ENCODE measurements at places on chromosomes 5 and 9. TPM values are rescaled to one million over a fixed set of nuclear protein-coding genes. Genes with fewer than 3 reads are reported as not detected.

DNA sequence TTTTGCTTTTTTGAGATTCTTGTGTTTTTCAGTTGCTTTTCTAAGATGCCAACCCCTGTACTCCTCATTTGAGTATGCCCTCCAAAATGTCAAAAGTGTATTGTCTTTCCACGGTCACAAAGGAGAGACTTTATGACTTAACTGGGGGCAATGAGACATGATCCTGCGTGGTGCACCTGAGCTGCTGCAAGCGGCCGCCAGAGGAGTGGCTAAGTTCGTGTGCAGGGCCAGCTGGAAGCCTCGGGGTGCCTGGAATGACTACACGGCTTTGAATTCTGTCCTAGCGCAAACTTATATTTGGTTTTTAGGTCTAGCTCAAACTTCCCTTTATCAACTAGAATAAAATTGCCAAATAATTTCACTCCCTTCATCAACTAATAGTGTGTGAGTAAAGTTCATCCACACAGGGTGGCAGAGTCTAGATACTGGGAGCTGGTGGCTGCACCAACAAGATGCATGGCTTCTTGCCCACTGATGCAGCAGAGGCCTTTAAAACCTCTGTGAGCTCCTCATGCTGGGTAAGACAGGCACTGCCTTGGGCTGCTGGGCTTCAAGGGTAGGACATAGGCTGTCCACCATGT lies 4.7 kb downstream of the GADD45G start:
- H3K4me3 ChIP-seq, result no peak overlapping the region
- H3K27me3 ChIP-seq, result peaks cover 9% of the 10 kb centered on the region
- H3K36me3 ChIP-seq, result no peaks in the 10 kb centered on the region
- peaks cover 10% of the 10 kb centered on the region for H3K4me1 ChIP-seq
- H3K27ac ChIP-seq, result no peak overlapping the region

GRCh38 chr5:134029156-134029555 lies 24.4 kb upstream of the VDAC1 start:
- H3K4me3 ChIP-seq, result no peak overlapping the region
- peaks cover 17% of the 10 kb centered on the region for H3K4me1 ChIP-seq
- no peak for DNase-seq
- no peaks in the 10 kb centered on the region for H3K36me3 ChIP-seq
- H3K27me3 ChIP-seq, result no peaks in the 10 kb centered on the region

GRCh38 chr9:122661416-122661815 lies at the start of gene OR1L1:
OR1L1 (plus strand) TSS chr9:122661716; CDS start chr9:122661716, 0 bp downstream.
- H3K36me3 ChIP-seq, result no peaks in the 10 kb centered on the region
- no peak within 1 kb of the TSS for H3K27ac ChIP-seq
- no peak for DNase-seq
- no peak within 1 kb of the TSS for H3K4me3 ChIP-seq

Gene TBC1D13
- 18.7 TPM for total RNA-seq

- no peaks in the 10 kb centered on the region for H3K4me1 ChIP-seq
- H3K36me3 ChIP-seq, result no peaks in the 10 kb centered on the region
- DNase-seq, result no peak
- H3K4me3 ChIP-seq, result no peak overlapping the region
These were observed 287.1 kb downstream of the TENT4A start for GRCh38 chr5:7000310-7000709.

Gene TMEM171
- total RNA-seq, result not detected

DNA sequence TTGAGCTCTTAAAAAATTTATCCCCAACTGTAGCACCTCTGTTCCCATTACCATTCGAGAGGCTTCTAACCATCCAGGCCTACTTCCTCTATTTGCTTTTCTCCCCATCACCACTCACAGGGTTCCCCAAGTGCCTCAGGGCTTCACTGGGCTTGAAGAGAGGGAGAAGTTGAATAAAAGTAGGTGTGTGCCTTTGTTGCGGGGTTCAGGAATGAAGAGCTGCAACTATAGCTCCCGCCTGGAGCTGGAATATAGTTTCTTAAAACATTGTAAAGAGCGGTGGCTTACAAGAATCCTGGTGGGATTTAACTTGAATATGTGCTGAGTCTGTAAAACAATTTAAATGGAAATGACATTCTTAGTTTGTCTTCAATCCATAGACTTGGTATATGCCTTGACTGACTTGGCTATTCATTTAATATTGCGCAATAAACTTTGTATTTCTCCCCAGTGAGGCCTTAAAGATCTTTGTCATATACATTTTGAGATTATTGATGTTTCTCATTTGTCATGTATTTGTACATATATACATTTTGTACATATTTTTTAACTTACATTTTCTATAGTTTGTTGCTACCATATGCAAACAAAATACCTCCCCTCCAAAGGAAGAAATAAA lies 7.2 kb downstream of the ENTREP1 start:
- no peaks in the 10 kb centered on the region for H3K36me3 ChIP-seq
- H3K27ac ChIP-seq, result no peak overlapping the region
- H3K27me3 ChIP-seq, result no peaks in the 10 kb centered on the region
- H3K4me3 ChIP-seq, result no peak overlapping the region
- no peaks in the 10 kb centered on the region for H3K4me1 ChIP-seq
- DNase-seq, result no peak

- H3K27me3 ChIP-seq, result no peaks in the 10 kb centered on the region
- H3K36me3 ChIP-seq, result no peaks in the 10 kb centered on the region
- H3K4me1 ChIP-seq, result no peaks in the 10 kb centered on the region
These were observed 161.6 kb downstream of the BNC2 start for GRCh38 chr9:16708656-16709435.

- H3K4me3 ChIP-seq, result no peak overlapping the region
- H3K4me1 ChIP-seq, result no peaks in the 10 kb centered on the region
- no peaks in the 10 kb centered on the region for H3K36me3 ChIP-seq
- DNase-seq, result no peak
- no peaks in the 10 kb centered on the region for H3K27me3 ChIP-seq
These were observed 245.4 kb upstream of the TUT7 start for GRCh38 chr9:86599561-86599960.

- H3K27me3 ChIP-seq, result no peaks in the 10 kb centered on the region
- no peak overlapping the region for H3K27ac ChIP-seq
- no peak for DNase-seq
- no peaks in the 10 kb centered on the region for H3K36me3 ChIP-seq
These were observed 505.0 kb downstream of the ELAVL2 start for GRCh38 chr9:23321049-23321448.

DNA sequence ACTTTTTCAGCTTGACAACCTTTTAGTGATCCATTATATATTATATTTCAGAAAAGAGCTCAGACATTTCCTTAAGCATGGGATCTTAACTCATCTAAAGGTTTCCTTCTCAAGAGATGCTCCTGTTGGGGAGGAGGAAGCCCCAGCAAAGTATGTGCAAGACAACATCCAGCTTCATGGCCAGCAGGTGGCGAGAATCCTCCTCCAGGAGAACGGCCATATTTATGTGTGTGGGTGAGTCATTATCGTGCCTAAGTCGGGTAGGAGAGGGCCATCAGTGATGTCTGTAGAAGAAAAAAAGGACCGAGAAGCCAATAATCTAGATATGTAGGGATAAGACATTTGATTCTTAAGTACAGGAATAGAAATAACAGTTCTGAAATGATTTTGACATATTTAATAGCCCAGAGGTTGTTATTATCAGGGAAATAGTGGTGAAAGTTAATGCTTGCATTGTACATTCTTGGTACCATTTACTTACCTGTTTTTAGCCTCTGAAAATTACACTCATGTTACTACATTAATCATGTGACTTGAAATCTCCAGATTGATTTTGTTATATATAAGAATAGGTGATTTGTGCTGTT lies 28.2 kb downstream of the MTRR start:
- no peak overlapping the region for H3K27ac ChIP-seq
- DNase-seq, result no peak
- H3K4me3 ChIP-seq, result no peak overlapping the region
- H3K27me3 ChIP-seq, result no peaks in the 10 kb centered on the region

Gene PCDHA11
- total RNA-seq, result 0.05 TPM

DNA sequence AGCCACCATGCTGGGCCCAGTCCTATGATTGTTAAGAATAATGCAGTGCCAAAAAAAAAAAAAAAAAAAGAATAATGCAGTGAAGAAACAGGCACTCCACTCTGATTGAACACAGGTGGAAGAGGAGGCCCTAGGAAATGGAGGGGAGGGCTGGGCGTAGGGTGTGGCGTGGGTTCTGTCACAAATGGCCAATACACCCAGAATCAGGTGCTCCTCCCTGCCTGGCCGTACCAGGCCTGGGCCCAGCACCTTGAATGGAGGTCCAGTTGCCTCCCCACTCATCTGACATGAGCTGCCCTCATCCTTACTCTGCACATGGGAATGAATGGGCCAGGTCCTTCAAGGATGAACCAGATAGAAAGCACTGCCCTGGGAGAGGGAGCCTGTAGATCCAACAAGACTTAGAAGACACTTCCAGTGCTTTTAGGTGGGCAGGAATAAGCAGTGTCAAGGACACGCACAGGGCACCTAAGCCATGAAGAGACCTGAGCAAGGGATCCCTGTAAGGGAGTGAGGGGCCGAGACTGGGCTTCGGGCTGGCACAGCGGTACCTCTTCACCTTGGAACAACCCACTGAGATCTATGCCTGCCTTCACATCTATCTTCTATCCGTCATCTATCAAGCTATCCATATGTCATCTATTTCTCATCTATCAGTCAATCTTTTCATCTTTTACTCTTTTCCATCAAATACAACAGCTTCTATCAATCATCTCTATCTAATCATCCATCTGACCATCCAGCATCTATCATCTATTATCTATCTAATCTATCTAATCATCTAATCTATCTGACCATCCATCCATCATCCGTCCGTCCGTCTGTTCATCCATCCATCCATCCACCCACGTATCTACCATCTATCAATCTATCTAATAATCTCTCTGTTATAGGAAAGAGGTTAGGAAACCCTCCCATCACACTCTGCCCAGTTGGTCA lies 15.9 kb downstream of the NINJ1 start:
- no peaks in the 10 kb centered on the region for H3K36me3 ChIP-seq
- H3K4me3 ChIP-seq, result no peak overlapping the region
- no peak for DNase-seq
- H3K27me3 ChIP-seq, result no peaks in the 10 kb centered on the region
- H3K27ac ChIP-seq, result no peak overlapping the region
- H3K4me1 ChIP-seq, result peaks cover 12% of the 10 kb centered on the region

DNA sequence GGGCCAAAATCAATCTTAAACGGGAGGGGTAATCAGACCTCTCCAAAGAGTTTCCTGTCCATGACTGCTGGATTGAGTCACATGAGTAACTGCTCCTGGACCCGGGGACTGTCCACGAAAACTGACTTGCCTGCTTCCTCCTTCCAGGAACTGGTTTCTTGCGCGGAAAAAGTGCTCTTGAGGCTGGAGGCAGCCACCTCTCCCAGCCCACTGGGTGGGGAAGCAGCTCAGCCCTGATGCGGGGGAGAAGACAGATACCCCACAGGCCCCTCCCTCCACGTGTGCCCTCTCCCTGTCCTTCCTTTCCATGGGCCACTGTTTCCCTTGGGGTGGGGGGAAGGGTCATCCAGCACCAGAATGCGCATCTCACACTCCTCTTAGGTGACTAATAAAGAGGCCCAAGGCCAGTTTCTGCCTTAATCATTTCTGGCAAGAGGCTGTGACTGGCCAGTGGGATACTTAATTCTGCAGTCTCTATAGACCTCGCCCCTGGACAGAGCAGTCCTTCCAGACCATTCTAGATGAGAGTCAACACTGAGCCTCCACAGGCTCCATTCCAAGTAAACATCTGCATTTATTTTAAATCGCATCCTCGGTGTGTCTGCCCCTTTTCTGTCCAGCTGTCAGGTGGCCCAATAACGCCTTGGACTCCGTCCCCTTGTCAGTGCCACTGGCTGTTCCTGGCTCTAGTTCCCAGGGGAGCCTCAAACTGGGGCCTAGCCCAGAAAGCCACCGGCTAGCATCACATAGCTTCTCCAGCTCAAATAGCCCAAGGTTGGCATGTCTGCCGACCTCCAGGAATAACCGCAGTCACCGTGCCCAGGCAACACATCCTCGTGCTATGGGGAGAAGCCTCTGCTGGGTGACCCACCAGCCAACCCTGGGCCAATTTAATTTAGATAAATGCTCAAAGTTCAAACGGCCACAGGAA lies 12.0 kb downstream of the REXO4 start:
- no peak overlapping the region for H3K4me3 ChIP-seq
- peaks cover 31% of the 10 kb centered on the region for H3K36me3 ChIP-seq
- H3K27me3 ChIP-seq, result no peaks in the 10 kb centered on the region

Gene CDH6
- not detected for total RNA-seq

Gene SEMA6A
- 1.9 TPM for total RNA-seq

- no peaks in the 10 kb centered on the region for H3K36me3 ChIP-seq
- H3K4me1 ChIP-seq, result no peaks in the 10 kb centered on the region
- DNase-seq, result no peak
These were observed 280.1 kb downstream of the FBXL17 start for GRCh38 chr5:108101821-108102220.

Gene BNIP1
- total RNA-seq, result 18.9 TPM

DNA sequence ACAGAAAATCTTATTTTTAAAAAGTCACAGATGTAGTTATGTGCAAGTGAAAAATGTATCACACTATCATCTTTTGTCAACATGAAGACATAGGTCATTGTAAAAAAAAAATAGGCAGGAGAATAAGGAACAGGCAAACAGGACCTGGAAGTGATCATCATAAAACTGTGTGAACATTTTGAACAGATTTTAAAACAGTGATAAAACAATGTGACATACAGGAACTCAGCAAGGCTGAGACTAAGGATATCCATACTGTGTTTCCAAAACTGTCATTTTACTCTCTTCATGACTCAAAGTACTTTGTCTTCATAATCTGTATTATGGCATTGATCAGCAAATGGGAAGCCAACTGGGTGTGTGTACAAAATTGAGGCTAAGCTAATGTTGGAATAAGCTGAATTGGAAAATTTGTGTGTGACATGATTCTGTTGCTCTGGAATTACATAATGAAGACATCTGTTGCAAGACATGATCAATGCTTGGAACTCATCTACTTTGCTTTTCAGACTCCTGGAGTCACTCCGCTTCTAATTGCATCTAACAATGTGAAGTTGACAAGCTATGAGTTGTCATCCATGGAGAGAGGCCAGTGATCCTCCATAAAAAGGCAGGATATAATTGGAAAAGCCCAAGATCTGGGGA lies 978.7 kb upstream of the NUDT12 start:
- no peak for DNase-seq
- H3K36me3 ChIP-seq, result no peaks in the 10 kb centered on the region
- H3K27me3 ChIP-seq, result no peaks in the 10 kb centered on the region

- DNase-seq, result no peak
- H3K27ac ChIP-seq, result no peak overlapping the region
- H3K36me3 ChIP-seq, result no peaks in the 10 kb centered on the region
- H3K4me3 ChIP-seq, result no peak overlapping the region
- H3K4me1 ChIP-seq, result peaks cover 5% of the 10 kb centered on the region
- no peaks in the 10 kb centered on the region for H3K27me3 ChIP-seq
These were observed 129.1 kb downstream of the FANCC start for GRCh38 chr9:95188459-95188858.

- H3K27ac ChIP-seq, result no peak overlapping the region
- no peaks in the 10 kb centered on the region for H3K27me3 ChIP-seq
- no peak for DNase-seq
- H3K4me3 ChIP-seq, result no peak overlapping the region
- H3K4me1 ChIP-seq, result no peaks in the 10 kb centered on the region
These were observed 59.4 kb upstream of the NFIB start for GRCh38 chr9:14373336-14373666.

Gene SH3TC2
- not detected for total RNA-seq

Gene SARDH
- total RNA-seq, result 0.15 TPM

Gene SV2C
- total RNA-seq, result 1.1 TPM

GRCh38 chr5:27810458-27810857 lies 772.1 kb upstream of the CDH9 start:
- H3K36me3 ChIP-seq, result no peaks in the 10 kb centered on the region
- DNase-seq, result no peak
- no peak overlapping the region for H3K27ac ChIP-seq
- no peaks in the 10 kb centered on the region for H3K4me1 ChIP-seq

Gene PFN3
- not detected for total RNA-seq

Measured in GM12878 (cell line).